ENCODE measurements at places on chromosomes 3 and 15.
A peak's percentile ranks its signal among the peaks of the same experiment; 100 is the strongest.

DNA sequence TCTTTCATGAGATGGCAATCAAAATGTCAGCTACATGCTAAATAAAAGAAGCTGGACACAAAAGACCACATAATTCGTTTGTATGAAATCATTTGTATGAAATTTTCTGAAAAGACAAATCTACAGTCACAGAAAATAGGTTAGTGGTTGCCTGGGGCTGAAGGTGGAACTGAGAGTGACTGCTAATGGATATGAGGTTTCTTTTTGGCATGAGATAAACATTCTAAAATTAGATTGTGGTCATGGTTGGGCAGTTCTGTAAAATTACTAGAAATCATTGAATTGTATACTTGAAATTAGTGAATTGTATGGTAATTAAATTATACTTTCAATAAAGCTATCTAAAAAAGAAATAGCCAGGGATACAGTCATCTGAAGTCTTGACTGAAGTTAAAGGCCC lies 2.7 kb upstream of the DMXL2 start:
- no peak for DNase-seq

- peak; percentile 14 for DNase-seq
Measured at GRCh38 chr3:111547631-111548030, 5.6 kb downstream of the CD96 start.

DNA sequence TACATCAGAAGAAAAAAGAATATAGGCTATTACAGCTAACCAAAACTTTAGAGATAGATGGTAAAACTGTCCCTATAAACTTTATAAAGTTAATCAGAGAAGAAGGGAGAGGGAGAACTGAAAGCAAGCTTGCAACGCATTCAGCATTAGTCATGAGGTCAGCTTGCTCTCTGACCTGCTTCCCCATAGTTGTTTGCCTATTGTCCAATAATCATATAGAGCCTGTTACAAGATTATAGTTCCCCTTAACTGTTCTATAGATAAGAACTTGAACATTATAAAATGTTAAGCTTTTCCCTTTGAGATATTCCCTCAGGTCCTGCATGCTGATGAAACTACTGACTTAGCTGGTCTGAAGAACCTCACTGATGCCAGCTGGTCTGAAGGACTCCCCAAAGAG lies 74.5 kb downstream of the CPNE4 start:
- DNase-seq, result peak; percentile 40

DNA sequence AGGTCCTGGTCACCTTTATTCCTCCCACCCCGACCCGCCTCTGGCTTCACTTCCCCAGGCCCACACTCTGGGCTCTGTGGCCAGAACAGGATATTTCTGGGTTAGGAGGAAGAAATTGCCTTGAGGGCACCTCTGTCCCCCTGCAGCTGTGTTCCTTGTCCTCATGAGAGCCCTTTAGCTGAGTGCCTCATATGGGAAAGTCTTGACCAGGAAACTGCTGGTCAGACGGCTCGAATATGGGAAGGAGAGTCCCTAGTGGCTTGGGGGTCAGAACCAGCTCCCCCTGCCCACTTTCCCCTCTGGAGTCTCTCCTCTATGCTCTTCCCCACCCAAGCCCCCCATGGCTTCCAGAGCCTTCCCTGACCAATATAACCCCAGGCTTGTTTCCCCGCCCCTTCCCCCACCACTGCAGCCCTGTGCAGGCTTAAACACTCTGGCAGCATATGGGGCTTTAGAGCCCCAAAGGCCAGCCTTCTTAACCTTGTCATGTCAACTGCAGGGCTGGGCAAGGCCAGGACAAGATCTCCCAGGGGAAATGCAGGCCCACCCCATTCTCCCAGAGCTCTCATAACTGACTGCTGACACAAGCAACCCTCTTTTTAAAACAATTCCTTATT lies 36.4 kb downstream of the SEC22C start:
- no peak for DNase-seq

DNA sequence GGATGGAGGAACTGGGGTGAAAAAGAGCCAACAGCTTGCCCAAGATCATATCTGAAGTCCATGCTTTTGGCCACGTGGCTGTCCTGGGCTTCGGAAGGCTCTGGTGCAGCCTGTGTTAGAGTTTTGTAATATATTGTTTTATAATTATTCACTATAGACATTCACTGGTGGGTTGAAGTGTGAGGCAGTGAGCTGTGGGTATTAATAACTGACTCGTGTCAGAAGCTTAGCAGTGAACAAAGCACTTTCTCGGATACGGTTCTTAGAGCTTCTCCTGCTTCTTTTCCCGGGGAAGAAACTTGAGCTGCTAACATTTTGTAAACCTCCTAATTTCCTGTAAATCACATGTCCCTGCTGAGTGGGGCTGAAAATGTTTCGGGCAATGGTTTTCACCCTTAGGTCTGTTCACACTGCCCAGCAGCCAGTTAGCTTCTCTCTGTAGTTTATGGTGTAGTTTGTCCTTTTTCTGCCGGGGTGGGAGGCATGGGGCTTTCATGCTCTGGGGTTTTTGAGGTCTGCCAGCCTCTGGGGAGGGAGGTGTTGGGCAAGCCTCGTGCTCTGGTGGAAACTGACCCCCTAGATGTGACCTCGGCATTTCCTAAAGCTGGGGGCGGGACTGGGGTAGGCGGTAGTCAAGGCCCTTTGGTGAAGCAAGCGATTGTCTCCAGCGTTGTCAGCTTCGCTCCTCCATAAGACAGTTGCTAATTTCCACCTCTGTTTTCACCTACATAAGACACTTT lies 1.7 kb downstream of the MRAS start:
- peak; percentile 98 for DNase-seq

DNA sequence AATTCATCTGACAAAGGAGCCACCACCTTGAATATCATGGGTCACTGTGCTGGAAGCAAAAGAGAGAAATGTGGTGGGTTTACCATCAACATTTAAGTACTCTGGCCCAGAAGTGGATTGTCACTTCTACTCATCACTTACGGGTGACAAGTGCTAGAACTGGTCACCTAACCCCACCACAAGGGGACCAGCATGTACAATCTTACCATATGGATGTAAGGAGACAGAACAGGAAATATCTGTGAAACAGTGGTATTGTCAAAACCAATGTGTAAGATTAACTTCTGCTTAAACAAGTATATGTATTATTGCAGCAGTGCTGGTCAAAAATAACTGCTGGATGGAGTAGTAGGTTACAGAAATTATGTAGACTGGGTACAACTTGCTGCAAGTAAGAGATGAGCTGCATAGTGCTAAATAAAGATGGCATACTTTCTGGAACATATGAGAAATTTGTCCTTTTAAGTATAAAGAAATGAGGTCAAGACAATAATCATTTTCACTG lies 171.8 kb downstream of the POTEB3 start:
- no peak for DNase-seq

- no peak for DNase-seq
Measured at GRCh38 chr15:41950489-41950888, 21.9 kb downstream of the EHD4 start.

- DNase-seq, result no peak
Measured at GRCh38 chr3:179175358-179175757, 27.2 kb downstream of the PIK3CA start.

DNA sequence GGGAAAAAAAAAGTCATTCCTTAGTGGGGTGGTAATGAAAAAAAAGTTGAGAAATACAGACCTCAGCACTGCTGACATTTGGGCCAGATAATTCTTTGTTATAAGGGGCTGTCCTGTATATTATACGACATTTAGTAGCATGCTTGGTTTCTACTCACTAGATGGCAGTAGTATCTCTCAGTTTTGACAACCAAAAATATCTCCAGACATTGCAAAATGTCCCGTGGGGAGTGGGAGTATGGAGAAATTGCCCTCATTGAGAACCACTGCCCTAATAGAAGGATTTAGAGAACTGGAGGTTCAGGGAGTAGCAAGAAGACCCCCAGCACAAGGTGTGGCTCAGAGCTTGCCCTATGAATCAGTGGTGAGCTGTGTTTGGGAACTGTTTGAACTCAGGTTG lies 28.6 kb upstream of the TEX264 start:
- DNase-seq, result peak; percentile 80

- no peak for DNase-seq
Measured at GRCh38 chr3:181239441-181239840, 249.9 kb upstream of the DNAJC19 start.

GRCh38 chr3:58418227-58418626 lies 15.4 kb downstream of the PDHB start:
- DNase-seq, result no peak

- no peak for DNase-seq
Measured at GRCh38 chr3:3610581-3611298, 188.5 kb upstream of the LRRN1 start.

DNA sequence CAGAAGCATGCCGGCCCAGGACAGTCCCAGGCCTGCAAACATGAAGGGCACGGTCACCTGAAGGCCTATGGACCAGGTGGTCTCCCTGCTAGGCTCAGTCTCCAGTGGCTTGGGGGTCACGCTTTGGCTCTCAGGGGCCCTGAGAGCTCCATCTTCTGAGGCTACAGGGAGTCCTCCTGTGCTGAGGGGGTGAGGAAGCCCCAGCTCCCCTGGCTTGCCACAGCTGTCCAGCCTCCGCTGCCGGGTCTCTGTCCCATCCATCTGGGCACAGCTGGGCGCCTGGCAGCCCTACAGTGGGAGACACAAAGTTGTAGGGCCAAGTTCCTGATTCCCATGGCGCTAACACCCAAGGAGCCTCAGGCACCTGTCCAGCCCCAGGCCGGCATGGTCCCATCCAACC lies 16.0 kb downstream of the SLC41A3 start:
- no peak for DNase-seq

DNA sequence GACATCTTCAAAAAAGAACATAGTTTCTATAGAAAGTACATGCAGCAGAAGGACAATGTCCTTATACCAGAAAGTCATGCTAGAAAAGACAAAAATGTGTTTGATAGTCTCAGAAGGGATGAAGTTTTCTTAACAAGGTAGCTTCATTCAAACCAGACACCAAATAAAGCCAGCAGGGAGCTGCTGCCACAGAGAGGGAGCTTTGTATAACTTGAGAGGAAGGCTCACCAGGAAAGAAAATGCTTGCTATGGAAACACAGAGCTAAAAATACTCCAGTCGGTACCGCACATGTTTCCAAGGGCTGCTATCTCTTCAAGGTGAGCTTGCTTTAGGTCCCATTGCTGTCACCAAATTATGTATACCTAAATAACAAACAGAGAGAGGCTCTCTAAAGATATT lies 1074.8 kb upstream of the ALCAM start:
- DNase-seq, result no peak

GRCh38 chr15:70427167-70428120 lies 329.7 kb upstream of the TLE3 start:
- DNase-seq, result no peak

- no peak for DNase-seq
Measured at GRCh38 chr3:62605413-62606068, 232.2 kb upstream of the FEZF2 start.

- no peak for DNase-seq
Measured at GRCh38 chr3:135362889-135363288, 567.8 kb downstream of the EPHB1 start.

GRCh38 chr3:183375337-183375736 lies 53.1 kb downstream of the MCF2L2 start:
- no peak for DNase-seq

GRCh38 chr3:119700920-119701734 lies 1.7 kb upstream of the CFAP91 start:
- no peak for DNase-seq

GRCh38 chr3:14858105-14858504 lies 39.3 kb downstream of the FGD5 start:
- DNase-seq, result no peak

- DNase-seq, result no peak
Measured at GRCh38 chr15:81021321-81021720, 20.6 kb downstream of the TLNRD1 start.

DNA sequence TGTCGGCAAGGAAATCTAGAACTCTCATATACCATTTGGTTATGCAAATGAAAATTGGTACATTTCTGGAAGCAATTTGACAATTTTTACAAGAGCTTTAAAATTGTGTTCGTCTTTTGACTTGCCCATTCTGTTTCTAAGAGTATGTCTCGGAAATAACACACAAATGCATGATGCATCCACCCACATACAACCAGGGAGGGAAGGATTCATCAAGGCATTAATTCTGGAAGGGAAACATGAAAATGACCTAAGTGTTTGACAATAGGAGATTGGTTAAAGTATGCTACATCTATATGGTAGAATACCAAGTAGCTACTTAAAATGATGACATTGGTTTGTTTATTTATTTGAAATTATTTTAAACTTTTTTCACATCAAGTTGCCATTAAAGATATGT lies 58.6 kb downstream of the PIAS1 start:
- no peak for DNase-seq

DNA sequence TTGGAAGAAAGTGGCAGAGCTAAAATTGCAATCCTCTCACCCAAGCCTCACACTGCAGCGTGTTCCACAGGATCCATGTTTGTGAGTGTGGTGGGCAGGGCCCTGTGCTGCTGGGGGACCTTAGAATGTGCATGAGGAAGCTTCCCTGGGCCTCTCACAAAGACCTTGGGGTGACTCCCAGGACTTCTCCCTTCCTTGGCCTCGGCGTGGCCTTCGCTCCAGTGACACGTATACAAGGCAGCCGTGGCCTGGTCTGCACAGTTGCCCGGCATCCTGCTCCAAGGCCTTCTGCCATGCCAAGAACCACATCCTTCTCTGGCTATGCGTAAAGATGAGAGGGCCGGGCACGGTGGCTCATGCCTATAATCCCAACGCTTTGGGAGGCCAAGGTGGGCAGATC lies 196.4 kb downstream of the UACA start:
- no peak for DNase-seq

DNA sequence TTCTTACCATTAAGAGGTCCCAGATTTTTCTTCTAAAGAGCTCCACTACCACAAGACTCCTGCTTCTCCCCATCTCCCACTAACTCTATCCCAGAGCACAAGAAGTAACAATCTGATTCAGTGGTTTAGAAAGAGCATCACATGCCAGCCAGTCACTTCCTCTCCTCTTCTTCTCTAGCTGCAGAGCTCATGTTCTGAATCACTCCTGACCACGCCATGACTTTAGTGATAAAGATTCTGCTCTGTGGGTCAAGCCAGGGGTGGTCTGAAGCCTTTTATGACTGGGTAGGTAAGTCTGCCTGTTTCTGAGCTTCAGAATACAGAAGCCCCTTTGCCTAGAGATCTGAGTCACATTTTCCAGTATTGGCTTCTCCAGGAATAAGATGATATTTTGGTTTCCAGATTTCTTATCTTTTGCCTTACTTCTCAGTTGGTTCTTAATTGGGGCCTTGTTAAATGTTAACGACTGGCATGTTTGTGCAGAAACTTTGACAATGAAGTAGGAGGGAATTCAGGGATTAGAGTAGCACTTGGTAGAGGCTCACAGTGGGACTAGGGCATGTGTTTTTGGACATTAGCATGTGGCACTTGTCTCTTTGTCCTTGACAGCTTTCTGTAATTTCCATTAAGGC lies 27.6 kb upstream of the ADAMTSL3 start:
- DNase-seq, result no peak

GRCh38 chr15:41104234-41104633 lies 11.8 kb downstream of the INO80 start:
- DNase-seq, result no peak

DNA sequence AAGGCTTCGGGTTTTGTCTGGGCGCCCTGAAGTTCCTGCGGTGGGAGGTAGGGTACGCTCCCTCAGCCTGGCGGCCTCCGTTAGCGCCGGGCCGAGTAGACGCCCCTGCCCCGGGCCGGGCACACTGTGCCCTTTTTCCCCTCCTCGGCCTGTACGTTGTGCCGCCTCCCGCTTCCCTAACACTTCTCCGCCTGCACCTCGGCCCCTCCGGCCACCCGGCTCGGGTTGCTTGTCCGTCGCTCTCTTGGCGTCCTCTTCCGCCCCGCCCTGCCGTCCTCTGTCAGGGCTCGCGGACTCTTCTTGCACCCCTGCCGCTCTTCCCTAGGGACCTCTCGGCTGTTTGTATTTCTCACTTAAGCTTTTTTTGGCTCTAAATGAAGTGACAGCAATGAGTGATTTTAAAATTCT lies 384 bp downstream of the KNL1 start:
- DNase-seq, result peak; percentile 90
